Renal pelvis (tissue), 12 donors: ENCODE measurements at places on chromosomes 2 and 18. TPM values are rescaled to one million over a fixed set of nuclear protein-coding genes. Genes with fewer than 3 reads are reported as not detected.

- no peak for DNase-seq
These were observed 592.2 kb upstream of the SYT4 start for GRCh38 chr18:43869451-43870008.

GRCh38 chr2:239315308-239315707 lies 85.5 kb downstream of the HDAC4 start:
- no peak for DNase-seq

- DNase-seq: peak; percentile 50
These were observed 31.7 kb upstream of the TTC32 start for GRCh38 chr2:19933351-19933981.

DNA sequence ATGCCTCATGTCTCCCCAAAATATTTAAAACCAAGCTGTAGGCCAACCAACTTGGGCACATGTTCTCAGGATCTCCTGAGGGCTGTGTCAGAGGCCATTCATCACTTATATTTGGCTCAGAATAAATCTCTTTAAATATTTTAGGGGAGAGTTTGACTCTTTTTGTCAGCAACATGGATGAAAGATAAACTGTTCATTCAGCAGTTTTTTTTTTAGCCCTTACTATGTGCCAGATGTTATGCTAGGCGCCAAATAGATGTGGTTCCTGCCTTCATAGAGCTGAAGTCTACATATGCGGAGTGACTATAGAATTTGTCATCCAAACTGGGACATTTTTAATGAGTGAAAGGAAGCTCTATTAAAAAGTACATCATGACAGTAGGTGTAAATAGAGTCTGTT lies 42.5 kb upstream of the TWSG1 start:
- no peak for DNase-seq

Gene OTOS
- polyA plus RNA-seq: not detected
